ENCODE measurements at places on chromosomes 4 and X.

GRCh38 chr4:73053076-73053475, 16.4 kb downstream of the COX18 start:
- DNase-seq: no peak

DNA sequence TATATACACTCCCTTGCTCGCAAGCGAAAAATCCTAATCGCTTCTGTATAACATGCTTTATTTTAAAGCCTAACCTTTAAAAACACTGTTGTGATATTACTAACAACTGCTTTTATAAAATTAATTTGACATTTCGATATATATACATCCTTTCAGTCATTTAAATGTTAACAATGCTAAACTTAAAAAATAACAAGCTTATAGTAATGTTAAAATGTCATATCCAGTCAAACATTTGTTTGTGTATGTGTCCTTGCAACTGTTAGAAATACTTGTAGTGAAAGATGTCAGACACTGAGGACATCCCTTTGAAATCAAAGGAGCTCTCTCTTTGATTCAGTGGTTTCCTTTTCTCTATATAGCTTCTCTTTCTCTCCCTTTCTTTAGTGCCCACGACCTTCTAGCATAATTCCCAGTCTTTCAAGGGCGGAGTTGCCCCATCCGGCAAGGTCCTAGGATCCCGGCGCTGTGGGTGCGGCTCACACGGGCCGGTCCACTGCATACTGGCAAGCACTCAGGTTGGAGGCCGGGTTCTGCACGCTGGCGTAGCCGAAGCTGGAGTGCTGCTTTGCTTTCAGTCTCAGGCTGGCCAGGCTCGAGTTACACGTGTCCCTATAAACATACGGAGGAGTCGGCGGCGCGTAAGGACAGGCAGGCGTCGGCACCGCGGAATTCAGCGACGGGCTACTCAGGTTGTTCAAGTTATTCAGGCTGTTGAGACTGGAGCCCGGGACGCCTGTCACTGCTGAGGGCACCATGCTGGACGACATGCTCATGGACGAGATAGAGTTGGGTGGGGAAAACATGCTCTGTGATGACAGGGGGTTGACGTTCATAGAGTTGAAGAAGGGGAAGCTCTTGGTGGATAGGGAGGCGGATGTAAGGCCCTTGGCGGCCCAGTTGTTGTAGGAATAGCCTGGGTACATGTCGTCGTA, 5.0 kb downstream of the PITX2 start:
- no peak for DNase-seq

GRCh38 chr4:103375278-103375677, 177.1 kb upstream of the CENPE start:
- DNase-seq: no peak

GRCh38 chr4:15776871-15777648, 1.1 kb upstream of the CD38 start:
- DNase-seq: no peak

GRCh38 chr4:74190919-74191397, 33.0 kb downstream of the MTHFD2L start:
- DNase-seq: no peak

Measured in D341Med (cell line).